CD4-positive, alpha-beta T cell treated with Interleukin-1 beta for 1 hour (primary cell): ENCODE measurements at places on chromosomes 1 and 21.

DNA sequence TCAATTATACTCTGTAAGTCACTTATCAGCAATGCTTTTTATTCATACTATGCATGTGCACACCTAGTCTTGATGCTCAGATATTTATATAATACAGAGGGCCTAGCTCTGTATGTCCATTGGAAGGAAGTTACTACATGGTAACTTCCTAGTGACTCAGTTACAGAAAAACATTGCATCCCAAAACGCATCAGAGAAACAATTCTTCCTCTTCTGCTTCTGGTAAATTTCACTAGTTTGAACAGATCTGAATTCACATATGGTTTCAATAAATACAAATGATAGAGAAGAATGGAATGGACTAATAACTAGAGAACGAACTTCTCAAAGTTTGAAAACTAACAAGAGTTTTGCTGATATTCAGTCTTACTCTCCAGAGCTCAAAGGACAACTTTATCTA is 811.3 kb upstream of the ADGRL2 start:
- no peak for DNase-seq

GRCh38 chr1:203492082-203492747 is 1.7 kb upstream of the OPTC start:
- no peak for DNase-seq

GRCh38 chr1:208634346-208635140 is 390.4 kb upstream of the PLXNA2 start:
- no peak for DNase-seq

- no peak for DNase-seq
These were observed 124.3 kb downstream of the FOXD2 start for GRCh38 chr1:47562147-47562546.

GRCh38 chr21:42524341-42525028 is 10.8 kb downstream of the SLC37A1 start:
- peak; percentile 91 for DNase-seq

DNA sequence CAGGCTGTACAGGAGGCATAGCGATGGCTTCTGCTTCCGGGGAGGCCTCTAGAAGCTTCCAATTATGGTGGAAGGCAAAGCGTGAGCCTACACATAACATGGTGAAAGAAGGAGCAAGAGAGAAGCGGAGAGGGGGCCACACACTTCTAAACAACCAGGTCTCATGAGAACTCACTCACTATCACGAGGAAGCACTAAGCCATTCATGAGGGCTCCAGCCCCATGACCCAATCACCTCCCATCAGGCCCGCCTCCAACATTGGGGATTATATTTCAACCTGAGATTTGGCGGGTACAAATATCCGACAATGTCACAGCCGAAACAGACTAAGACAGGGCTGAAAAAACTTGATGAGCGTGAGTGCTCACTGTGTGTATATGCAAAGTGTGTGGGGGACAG is 89.3 kb upstream of the CNIH3 start:
- DNase-seq, result no peak

- no peak for DNase-seq
These were observed 7.5 kb upstream of the C2CD2 start for GRCh38 chr21:41961282-41961701.

GRCh38 chr1:196302981-196303380 is 305.3 kb downstream of the KCNT2 start:
- DNase-seq, result no peak

DNA sequence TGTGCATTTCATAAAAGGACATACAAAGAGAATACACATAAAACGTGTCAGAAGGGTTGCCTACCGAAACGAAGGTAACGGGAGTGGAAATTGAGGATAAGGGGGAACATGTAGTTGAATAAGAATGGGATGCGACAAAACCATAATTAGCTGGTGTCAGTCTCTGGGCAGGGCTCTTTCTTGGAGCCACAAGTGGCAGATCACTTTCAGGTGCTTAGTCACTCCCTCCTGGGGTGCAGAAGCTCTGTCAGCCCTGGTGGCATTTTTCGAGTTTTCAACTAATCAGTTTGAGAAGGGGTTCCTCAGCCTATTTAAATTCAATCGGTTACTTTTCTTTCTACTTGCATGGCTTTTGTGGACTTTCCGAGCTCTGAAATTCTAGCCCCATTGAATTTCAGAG is 133.9 kb upstream of the IGSF21 start:
- DNase-seq, result no peak

DNA sequence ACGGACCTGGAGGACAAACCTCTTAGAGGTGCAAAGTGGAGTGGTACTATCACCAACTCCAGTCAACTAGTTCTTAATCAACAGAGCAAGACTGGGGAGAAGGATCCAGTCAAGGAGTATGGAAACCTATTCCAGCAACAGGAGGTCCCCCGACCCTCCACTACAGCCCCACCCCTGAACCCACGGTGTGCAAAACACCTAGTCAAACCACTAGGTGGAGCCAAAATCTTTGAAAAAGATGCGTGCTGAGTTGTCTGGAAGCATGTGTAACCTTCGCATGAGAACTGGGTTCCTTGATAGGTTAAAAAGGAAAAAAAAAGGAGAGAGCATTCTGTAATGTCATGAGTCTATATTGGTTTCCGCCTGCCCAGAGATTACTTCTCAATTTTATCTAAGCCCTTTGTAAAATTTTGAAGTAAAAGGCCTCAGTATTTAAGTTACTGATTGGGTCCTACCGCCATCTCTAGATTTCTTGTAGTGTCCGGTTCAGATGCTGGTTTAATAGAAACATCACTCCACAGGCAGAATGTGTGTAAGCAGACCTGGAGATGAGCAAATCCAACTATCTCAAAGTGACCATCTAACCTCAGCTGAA is 81.9 kb upstream of the HAO2 start:
- DNase-seq, result no peak
